IMR-90 (cell line): ENCODE measurements at places on chromosomes 3 and 15. TPM values are rescaled to one million over a fixed set of nuclear protein-coding genes. Genes with fewer than 3 reads are reported as not detected.

- DNase-seq: no peak
These were observed 175.0 kb downstream of the C3orf38 start for GRCh38 chr3:88324788-88325187.

GRCh38 chr3:139716908-139717485 lies 39.2 kb upstream of the NMNAT3 start:
- no peak for DNase-seq

DNA sequence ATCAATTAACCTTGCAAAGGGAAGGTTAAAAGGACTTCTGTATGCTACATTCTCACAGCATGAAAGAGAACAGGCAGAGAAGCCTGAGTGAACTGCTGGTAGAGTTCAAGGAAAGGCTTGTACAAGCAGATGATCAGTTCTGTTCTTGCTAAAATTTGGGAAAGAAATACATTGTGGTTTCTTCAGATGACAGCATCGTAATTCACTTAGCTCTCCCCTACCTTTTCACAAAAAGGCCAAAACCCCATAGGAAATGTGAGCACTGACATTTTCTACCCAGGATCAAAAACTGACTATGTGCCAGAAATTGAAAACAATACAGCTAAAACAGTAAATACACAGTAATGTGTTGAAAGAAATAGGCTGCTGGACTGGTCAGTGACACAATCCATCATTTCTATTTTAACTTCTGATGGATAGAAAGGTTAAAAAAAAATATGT lies 216.4 kb downstream of the DPH6 start:
- peak; percentile 8 for DNase-seq

GRCh38 chr3:159763011-159763601 lies 225.5 kb upstream of the IL12A start:
- DNase-seq: peak; percentile 94

DNA sequence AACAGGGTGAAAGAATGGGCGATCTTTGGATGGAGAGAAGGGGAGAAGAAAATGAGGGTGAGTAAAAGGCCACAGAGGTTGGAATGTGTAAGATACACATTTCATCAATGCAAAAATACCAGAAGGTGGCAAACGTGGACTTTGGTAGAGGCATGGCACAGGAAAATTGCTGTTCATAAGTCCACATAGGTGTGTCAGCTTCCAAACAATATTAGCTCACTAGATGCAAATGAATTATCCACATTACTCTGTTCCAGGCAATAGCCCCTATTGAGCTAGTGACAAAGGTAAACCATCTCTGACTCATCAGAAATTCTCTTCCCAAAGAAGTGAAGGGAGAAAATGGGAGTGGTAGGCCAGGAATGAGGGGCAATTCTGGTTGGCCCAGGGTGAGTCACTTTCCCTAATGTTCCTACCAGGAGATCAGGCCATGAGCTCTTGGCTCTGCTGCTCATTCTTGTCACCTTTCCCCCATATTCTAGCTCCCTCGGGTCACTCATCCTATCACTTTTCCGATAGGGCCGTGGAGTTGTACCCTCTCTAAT lies 19.9 kb downstream of the ACKR2 start:
- DNase-seq: no peak

DNA sequence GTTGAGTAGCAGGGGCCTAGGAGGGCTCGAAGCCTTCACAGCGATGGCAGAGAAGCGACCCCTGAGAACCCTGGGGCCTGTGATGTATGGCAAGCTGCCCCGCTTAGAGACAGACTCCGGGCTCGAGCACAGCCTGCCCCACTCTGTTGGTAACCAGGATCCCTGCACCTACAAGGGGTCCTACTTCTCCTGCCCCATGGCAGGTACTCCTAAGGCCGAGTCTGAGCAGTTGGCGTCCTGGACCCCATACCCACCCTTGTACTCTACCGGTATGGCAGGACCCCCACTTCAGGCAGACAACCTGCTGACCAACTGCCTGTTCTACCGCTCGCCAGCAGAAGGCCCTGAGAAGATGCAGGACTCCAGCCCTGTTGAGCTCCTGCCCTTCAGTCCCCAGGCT lies 4.3 kb downstream of the C15orf39 start:
- no peak for DNase-seq

PSMD2 gene
- 697 and 872 TPM in 2 replicates for total RNA-seq

GAP43 gene
- total RNA-seq: 0.36 and 0.56 TPM in 2 replicates

GRM7 gene
- total RNA-seq: not detected in 2 replicates
